ENCODE measurements at places on chromosomes 7 and 10.
A peak's percentile ranks its signal among the peaks of the same experiment; 100 is the strongest.

GRCh38 chr10:87715552-87716347, 56.1 kb downstream of the PAPSS2 start:
- DNase-seq: no peak

- no peak for DNase-seq
These were observed 49.7 kb downstream of the CDK14 start for GRCh38 chr7:90645784-90646183.

DNA sequence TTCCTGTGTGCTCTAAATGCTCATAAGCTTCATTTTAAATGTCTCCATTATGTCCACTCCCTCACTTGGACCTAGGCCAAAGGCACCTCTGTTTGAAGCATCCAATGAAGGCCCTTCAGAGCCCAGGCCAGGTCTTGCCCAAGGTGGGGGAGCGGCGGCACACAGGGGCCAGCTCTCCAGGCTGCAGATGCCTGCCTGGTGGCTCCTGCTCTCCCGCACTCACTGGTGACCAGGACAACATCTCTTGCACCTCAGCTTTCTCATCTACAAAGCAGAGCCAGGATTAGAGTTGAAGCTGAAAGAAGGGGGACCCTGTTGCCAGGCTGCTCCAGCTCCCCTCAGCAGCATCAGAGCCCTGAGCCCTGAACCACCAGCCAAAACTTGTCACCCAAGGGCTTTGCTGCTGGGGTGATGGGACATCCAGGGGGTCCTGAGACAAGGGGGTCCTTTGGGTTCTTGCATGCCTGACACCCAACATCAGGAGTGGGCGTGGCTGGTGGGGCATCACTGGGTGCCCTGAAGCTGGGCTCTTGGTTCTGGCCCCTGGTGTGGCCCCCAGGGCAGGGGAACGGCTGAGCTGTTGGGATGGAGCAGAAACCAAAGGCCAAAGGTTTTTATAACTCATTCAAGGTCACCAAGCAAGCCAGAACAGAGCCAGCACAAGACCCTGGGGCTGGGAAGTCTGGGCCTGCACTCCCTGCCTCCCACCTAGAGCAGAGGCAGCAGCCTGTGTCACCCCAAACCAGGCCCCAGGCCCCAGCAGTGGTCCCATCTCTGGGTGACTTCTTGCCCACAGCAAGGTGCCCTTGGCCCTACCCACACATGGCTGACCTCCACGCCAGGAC, 1.2 kb downstream of the NACAD start:
- DNase-seq: no peak

- DNase-seq: no peak
These were observed 38.7 kb downstream of the GLI3 start for GRCh38 chr7:42198296-42198695.

DNA sequence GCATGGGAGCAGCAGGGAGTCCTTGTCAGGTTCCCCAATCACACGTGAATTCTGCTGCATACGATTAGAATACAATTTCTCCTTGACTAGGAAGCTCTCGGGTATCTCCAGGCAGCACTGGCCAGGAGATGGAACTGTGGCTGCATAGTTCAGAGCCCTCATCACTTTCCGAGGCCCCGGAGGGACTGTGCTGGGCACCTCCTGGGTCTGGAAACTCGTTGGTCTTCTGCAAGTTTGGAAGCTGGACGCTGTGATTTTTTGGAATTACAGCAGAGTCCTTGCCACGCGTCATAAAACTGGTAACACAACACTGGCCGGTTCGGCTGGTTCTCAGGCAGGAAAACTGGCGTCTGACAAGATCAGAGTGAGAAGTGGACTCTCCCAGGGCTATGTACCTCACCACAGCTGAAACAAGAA, 216.1 kb downstream of the CCDC3 start:
- DNase-seq: no peak

DNA sequence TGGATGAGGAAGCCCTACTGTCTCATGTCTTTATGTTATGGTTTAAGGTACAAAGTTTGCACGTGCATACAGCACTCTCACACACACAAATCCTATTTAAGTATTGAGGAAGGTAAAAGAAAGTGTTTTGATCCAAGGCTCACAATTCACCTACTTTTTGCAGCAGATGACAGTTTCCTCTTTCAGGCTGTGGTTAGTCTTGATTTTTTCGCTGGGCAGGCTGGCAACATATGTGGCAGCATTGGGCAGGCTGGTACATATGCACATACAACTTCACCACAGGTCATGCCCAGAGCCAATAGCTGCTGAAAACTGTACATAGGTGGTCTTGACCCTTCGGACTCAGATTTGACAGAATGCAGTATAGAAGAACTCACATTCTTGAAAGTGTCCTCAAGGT, 29.1 kb upstream of the SDHAF3 start:
- DNase-seq: no peak

- DNase-seq: no peak
These were observed 83.2 kb downstream of the FOXL3 start for GRCh38 chr7:372932-373791.

GRCh38 chr7:79998363-79998762, 136.3 kb upstream of the GNAI1 start:
- DNase-seq: no peak

DNA sequence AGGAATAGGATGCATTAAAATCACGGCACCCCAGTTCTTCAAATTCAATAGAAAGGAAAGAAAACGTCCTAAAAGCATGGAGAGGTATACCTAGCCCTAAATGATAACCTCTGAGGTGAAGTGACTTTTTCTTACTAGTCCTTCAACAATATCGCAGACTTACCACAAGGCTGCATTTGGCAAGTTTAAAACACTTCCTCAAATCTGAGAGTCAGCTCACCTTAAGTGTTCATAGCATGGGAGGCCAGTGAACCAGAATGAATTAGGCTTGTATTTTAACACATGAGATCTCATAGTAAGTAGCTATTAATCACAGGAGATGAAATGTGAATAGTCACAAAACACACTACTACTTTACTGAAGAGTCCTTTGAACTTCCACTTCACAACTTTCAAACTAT, 124.2 kb downstream of the RNF32 start:
- no peak for DNase-seq

DNA sequence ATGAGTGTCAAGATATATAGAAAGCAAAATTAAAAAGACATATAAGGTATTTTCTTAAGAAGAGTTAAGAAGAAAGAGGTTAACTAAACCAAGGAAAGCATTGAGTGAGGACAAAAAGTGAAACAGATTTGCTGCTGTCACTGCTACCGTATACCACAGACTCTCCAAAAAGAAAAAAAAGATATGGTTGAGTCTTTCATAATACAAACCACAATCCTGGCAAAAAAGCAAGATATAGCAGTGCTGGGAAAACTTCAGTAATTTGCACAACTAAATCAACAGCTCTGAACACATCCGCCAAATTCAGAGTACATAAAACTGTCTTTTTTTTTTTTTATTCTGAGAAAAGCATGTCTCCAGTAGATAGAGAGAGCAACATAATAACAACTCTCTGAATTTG, 114.7 kb downstream of the ETV1 start:
- DNase-seq: no peak

GRCh38 chr10:28492116-28492920, 40.6 kb upstream of the WAC start:
- no peak for DNase-seq

- DNase-seq: no peak
These were observed 95.1 kb downstream of the EGFR start for GRCh38 chr7:55113760-55114540.

GRCh38 chr10:31774299-31774900, 154.2 kb downstream of the ARHGAP12 start:
- no peak for DNase-seq

GRCh38 chr7:105989686-105990085, 26.6 kb downstream of the CDHR3 start:
- DNase-seq: no peak

DNA sequence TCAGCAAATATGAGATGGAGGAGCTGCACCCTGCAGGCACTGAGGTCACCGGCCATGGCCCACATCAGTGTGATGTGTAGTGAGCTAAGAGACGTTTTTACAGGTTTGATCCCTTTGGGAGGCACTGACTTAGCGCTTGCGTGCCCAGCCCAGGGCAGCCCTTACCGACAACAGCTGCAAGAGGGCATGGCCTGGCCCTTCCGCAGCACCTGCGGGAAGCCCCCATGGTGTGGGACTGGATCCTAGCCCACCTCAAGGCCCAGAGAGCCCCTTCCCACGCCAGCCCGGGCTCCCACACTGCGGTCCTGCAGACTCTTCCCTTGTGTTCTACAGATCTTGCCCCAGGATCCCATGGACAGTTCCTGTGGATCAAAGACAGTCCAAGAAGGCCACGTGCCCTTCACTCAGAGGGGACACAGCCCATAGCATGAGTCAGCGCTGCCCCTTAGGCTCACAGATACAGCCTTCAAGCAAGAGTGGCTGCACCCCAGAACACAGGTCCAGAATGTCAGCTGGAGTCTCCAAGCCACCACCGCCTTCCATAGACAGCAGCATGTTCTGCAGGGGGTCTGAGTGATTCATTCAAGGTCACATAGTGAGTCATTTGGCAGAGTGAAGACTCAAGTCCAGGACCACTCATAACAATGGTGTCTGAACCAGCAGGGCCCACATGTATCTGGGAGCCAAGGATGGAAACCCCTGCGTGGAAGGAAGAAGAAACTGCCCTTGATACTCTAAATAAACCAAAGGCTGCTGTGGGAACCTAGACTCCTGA, 25.4 kb downstream of the TLL2 start:
- DNase-seq: no peak

DNA sequence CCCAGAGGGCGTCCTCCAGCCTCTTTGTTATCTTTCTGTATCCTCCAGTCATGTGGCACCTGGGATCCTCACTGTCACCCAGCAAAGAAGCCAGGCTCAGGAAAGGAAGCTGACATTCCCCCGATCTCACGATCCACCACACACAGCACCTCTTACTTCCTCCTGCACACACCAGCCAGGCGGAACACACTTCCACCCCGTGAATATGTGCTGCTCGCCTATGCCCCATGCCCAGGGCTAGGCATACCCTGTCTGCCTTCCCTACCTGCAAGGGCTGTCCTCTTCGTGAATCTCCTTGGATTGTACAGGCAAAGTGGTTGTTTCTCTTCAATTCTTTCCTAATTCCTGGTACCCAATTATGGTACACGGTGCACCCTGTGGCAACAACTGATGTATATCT, 191.0 kb downstream of the TNS3 start:
- no peak for DNase-seq

- peak; percentile 99 for DNase-seq
These were observed 72.6 kb downstream of the PFKFB3 start for GRCh38 chr10:6275022-6275997.

GRCh38 chr10:22475651-22476600, 130.6 kb downstream of the SPAG6 start:
- no peak for DNase-seq

- DNase-seq: peak; percentile 16
These were observed 240.7 kb downstream of the MGMT start for GRCh38 chr10:129707406-129708388.

DNA sequence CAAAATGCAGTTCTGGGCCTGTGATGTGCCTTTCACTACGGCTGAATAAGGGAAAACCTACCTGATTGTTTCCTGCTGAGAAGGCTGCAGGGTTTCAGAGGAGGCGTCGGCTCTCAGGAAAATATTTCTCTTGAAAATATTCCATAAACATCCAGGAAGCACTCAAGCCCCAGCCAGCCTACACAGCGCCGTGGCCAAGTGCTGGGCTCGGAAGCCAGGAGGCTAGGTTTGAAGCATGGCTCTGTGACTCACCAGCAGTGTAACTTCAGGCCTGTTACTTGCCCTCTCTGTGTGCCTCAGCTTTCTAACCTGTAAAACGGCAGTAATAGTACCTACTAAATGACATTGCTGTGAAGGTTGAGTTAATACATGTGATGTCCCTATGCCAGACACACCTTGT, 399.1 kb downstream of the GATA3 start:
- DNase-seq: no peak

Data from vagina (tissue), 2 donors.